ENCODE measurements at places on chromosomes 2 and 18.

GRCh38 chr2:211598238-211598637 is 940.4 kb downstream of the ERBB4 start:
- DNase-seq = no peak

DNA sequence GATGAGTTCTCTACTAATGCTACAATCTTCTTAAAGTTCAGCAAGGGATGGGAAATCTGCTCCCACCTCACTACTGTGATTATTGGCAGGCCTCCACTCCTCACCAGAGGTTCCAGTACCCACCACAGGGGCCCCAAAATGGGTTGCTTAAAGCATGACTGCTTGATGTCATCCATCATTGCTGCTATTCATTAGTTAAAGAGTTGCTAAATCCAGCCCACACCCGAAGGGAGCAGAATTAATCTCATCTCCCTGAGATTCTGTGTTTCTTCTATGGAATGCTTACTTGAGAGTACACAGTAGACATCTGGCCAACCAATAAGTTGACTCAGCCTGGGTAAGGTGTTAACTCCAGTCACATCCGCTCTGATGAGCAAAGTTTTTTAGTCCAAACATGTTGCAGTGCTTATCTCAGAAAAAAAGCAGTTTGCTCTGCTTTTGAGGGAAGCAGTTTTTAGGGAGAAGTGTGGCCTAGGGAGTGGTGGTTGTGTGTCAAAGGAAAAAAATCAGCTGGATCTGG is 690.2 kb upstream of the POU3F3 start:
- no peak for DNase-seq

GRCh38 chr18:45896991-45897390 is 70.1 kb downstream of the EPG5 start:
- peak; percentile 21 for DNase-seq

- no peak for DNase-seq
These were observed 498.9 kb downstream of the STK39 start for GRCh38 chr2:167748536-167748935.

GRCh38 chr2:200239216-200239615 is 67.3 kb upstream of the SPATS2L start:
- no peak for DNase-seq

GRCh38 chr2:69104261-69104660 is 91.3 kb downstream of the ANTXR1 start:
- DNase-seq = no peak

GRCh38 chr2:203346612-203347011 is 18.4 kb downstream of the ABI2 start:
- no peak for DNase-seq

DNA sequence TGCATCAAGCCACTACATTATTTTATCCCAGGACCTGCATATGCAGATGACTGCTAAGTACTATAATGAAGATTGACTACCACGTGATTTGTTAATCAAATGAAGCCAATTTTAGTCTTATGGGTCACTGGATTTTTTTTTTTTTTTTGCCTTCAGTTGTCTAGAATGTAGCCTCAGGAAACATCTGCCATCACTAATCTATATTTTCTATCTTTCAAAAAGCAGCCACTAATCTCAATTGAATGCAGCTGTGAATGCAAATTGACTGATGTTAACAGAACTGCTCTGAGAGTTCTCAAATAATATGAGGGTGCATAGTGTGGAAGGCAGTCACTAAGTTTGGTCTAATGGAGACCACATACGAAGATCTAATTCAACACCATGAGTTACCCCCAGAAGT is 106.3 kb downstream of the ABCA12 start:
- no peak for DNase-seq

GRCh38 chr18:27428120-27428519 is 243.0 kb upstream of the CHST9 start:
- DNase-seq = no peak

DNA sequence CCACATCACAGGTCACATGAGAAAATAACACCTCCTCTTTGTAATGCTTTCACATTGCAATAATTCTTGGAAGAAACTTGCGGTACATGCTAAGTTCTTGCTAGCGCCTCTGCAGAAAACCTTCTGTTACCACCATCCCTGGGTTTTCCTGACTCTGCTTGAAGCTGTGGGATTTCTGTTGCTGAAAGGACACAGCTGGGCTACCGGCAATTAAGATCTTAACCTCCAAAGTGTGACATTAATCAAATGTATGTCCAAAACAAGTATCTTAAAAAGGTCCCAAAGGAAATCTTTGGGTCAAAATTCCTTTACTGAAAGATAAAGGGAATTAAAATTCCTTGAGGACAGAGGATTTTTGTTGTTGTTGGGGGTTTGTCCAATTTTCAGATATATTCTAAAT is 7.5 kb downstream of the CCBE1 start:
- DNase-seq = no peak

GRCh38 chr2:26770986-26771586 is 7.0 kb downstream of the SLC35F6 start:
- DNase-seq = peak; percentile 73

- no peak for DNase-seq
These were observed 2.6 kb upstream of the FZD5 start for GRCh38 chr2:207772081-207772843.

- DNase-seq = no peak
These were observed 17.5 kb downstream of the C2orf69 start for GRCh38 chr2:199928626-199929025.

DNA sequence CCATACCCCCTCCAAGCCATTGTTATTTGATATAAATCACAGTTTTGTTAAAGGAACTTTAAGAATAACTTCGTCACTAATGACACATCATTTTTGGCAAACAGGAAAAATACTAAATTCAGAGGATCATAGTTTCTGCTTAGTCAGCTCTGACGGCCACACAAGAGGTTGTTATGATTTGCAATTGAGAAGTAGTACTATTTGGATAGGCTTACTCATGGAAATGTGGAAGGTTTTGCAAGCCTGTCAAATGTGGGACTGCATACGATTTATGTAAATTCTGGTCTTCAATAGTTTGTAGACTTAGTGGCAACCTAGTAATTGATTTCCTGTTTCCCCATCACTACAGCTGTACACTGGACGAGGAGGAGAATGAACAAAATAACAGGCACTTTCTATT is 108.1 kb downstream of the ARHGEF33 start:
- DNase-seq = no peak

DNA sequence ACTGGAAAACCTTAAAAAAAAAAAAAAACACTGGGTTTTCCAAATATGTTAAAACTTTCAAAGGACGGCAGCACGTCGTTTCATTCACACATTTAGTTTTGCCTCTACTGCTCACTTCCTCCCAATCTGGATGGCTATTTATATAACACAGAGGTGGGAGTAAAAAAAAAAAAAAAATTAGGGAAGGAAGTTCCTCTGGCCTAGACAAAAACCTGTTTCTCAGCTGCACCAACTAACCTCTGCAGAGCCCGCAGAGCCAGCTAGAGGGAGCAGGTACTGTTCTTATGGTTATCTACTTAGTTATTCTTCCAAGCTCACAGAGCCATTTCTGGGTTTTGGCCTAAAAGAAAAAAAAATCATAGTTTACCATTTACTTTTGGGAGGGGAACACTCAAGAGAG is 28.1 kb downstream of the SLC1A4 start:
- peak; percentile 26 for DNase-seq

DNA sequence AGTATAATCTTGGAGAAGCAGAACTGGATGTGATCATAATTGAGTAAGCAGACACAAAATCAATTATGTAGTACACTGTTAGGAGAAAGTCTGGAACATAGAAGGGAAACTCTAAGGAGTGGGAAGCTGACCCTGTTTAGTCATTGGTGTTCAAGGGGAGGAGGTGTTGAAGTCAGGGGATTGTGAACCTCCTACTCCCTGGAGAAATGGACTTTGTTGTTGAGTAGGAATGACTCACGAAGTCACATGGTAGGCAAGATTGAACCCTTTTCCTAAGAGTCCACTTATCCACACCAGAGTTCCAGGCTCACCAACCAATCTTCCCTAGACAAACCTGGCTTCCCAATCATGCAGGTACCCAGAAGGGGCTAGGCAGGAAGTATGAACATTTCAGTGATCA is 81.0 kb upstream of the BCL11A start:
- no peak for DNase-seq

GRCh38 chr2:96241900-96242611 is 23.7 kb downstream of the TMEM127 start:
- no peak for DNase-seq

GRCh38 chr2:100146657-100146960 is 4.2 kb upstream of the AFF3 start:
- DNase-seq = no peak

GRCh38 chr2:64128943-64129391 is 15.3 kb downstream of the PELI1 start:
- no peak for DNase-seq

GRCh38 chr18:79379251-79379905 is 16.4 kb upstream of the NFATC1 start:
- DNase-seq = no peak

GRCh38 chr2:235247001-235247400 is 246.8 kb upstream of the AGAP1 start:
- DNase-seq = no peak

- no peak for DNase-seq
These were observed 25.1 kb upstream of the CAB39 start for GRCh38 chr2:230687498-230687897.

- peak; percentile 73 for DNase-seq
These were observed 7.0 kb upstream of the HS6ST1 start for GRCh38 chr2:128325611-128326181.

- no peak for DNase-seq
These were observed 34.1 kb downstream of the NOP58 start for GRCh38 chr2:202299712-202300111.

DNA sequence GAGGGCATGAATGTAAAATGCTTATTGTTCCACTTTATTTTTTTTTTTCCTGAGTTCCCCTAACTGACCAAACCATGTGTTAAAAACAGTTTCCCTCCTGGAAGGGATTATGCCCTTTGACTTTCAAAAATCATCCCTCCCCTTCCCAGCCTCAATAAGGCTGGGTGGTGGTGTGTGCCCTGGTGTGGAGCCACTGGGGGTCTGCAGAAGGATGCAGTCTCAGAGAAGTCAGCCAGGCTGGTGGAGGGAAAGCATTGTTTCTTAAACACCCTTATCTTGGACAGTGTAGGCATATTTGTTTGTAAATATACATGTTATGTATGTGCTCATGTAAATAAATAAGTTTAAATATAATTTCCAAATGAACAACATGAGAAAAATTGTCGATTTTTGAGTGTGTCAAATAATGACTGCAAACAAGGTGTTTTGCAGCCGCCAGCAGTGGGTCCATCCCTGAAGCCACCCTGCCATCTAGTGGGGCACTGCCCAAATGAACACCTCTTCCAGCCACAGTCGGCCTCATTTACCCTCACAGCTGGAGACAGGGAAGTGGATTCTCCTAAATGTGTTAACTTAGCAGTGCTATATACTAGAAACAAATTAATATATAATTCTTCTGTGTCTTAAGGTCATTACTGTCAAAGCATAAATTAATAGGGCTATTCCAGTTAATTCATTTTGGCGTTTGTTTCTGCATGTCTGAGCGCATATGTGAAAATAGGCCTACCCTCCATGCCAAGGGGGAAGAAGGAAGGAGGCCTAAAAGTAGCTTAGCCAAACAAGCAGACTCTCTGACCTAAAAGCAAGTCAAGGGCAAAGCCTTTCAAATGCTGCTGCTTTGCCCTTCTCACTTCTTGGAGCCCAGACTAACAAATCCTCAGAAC is 209.6 kb upstream of the PIK3C3 start:
- peak; percentile 53 for DNase-seq
